ENCODE measurements at places on chromosomes 16 and 17. TPM values are rescaled to one million over a fixed set of nuclear protein-coding genes. Genes with fewer than 3 reads are reported as not detected.

GRCh38 chr17:13362341-13363122, 239.2 kb downstream of the HS3ST3A1 start:
- H3K27me3 ChIP-seq: peaks cover 16% of the 10 kb centered on the region
- 0 out of 2 replicates have a peak, but pooled peaks cover 4% of the 10 kb centered on the region for H3K4me1 ChIP-seq
- H3K36me3 ChIP-seq: no peaks in the 10 kb centered on the region
- no peak overlapping the region for H3K27ac ChIP-seq
- no peak overlapping the region for H3K4me3 ChIP-seq
- DNase-seq: no peak

DNA sequence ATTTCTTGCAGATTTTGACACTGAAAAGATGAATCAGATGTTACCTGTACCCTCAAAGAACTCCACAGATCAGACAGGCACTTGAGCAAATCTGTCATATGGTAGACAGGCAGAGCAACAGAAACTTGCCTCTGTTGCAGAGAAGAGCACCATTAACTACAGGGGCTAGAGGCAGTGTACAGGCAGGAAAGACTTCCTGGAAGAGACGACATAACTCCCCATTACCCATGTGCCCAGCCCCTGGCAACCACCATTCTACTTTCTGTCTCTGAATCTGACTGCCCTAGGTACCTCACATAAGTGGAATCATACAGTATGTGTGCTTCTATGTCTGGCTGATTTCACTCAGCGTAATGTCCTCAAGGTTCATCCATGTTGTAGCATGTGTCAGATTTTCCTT, 15.5 kb downstream of the GFOD2 start:
- no peak overlapping the region for H3K4me3 ChIP-seq
- no peak overlapping the region for H3K27ac ChIP-seq
- no peak for DNase-seq
- peaks cover 4% of the 10 kb centered on the region for H3K4me1 ChIP-seq

Gene ITGB4
- 10.6 TPM for total RNA-seq

GRCh38 chr17:32341141-32341856, 674 bp downstream of the C17orf75 start:
- peaks cover 15% of the 10 kb centered on the region for H3K4me1 ChIP-seq
- H3K27ac ChIP-seq: peak overlapping the region; percentile 60
- H3K27me3 ChIP-seq: no peaks in the 10 kb centered on the region
- H3K36me3 ChIP-seq: peaks cover 19% of the 10 kb centered on the region
- no peak for DNase-seq

DNA sequence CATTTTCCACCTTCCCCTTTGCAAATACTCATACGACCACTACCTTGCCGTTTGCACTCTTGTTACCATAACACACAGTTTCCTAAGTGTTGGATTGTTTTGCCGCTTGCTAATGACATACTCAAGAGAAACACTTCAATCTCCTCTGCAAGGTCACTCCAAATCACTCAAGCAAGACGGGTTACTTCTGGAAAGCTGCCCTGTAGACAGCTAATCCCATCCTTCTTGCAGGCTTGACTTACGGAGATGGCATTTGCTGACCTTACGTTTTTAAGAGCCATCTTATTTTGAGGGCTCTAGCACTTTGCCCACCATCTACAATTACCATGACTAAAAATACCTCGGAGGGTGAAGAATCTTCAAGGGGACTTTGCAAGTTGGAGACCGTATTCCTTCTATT, 46.2 kb downstream of the MYH3 start:
- no peak overlapping the region for H3K4me3 ChIP-seq
- DNase-seq: no peak
- no peaks in the 10 kb centered on the region for H3K27me3 ChIP-seq
- peaks cover 11% of the 10 kb centered on the region for H3K4me1 ChIP-seq
- no peak overlapping the region for H3K27ac ChIP-seq

GRCh38 chr16:73131156-73131862, 83.4 kb upstream of the ZFHX3 start:
- no peak for DNase-seq
- H3K4me3 ChIP-seq: no peak overlapping the region
- H3K27ac ChIP-seq: no peak overlapping the region

Gene CCL4
- 1.2 TPM for total RNA-seq

- H3K27me3 ChIP-seq: peaks cover 19% of the 10 kb centered on the region
- peaks cover 23% of the 10 kb centered on the region for H3K4me1 ChIP-seq
- DNase-seq: no peak
- no peak overlapping the region for H3K4me3 ChIP-seq
- no peak overlapping the region for H3K27ac ChIP-seq
These were observed 23.0 kb downstream of the WNT3 start for GRCh38 chr17:46795379-46795952.

GRCh38 chr16:30853758-30854157, 40.1 kb downstream of the BCL7C start:
- DNase-seq: no peak
- no peak overlapping the region for H3K27ac ChIP-seq
- peaks cover 36% of the 10 kb centered on the region for H3K27me3 ChIP-seq
- no peaks in the 10 kb centered on the region for H3K4me1 ChIP-seq
- H3K36me3 ChIP-seq: no peaks in the 10 kb centered on the region

Gene CTNS
- 11.8 TPM for total RNA-seq

Measured in WTC11 (cell line).